ENCODE measurements at places on chromosomes 12 and 14.

GRCh38 chr12:89863968-89864367, 155.3 kb upstream of the ATP2B1 start:
- DNase-seq = peak; percentile 36

GRCh38 chr14:52640137-52640536, 55.2 kb downstream of the ERO1A start:
- no peak for DNase-seq

GRCh38 chr12:38695057-38695456, 210.3 kb downstream of the CPNE8 start:
- DNase-seq = no peak

- no peak for DNase-seq
Measured at GRCh38 chr12:68428724-68429501, 96.8 kb upstream of the MDM1 start.

DNA sequence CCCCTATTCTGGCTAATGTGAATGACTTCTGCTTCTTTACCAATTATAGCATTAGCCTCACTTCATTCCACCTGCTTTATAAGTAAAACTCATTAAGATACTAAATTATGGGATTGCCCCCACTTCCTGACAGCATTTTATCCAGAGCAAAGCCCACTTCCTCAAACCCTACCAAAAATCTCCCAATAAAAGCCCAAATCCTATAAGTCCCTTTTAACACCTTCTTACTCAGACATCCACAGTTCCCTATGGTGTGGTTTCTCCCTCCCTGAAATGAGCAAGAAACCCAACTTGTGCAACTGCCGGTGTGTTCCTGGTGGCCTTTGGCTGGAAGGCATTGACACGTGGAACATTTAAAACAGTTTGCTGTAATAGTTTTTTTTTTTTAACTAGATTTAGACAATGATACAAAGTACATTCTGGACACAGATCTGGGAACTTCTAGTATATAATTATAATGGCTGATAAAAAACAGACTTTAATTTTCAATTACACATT, 53.1 kb downstream of the BRMS1L start:
- no peak for DNase-seq
